HT-29 (cell line): ENCODE measurements at places on chromosomes 5 and 9.

DNA sequence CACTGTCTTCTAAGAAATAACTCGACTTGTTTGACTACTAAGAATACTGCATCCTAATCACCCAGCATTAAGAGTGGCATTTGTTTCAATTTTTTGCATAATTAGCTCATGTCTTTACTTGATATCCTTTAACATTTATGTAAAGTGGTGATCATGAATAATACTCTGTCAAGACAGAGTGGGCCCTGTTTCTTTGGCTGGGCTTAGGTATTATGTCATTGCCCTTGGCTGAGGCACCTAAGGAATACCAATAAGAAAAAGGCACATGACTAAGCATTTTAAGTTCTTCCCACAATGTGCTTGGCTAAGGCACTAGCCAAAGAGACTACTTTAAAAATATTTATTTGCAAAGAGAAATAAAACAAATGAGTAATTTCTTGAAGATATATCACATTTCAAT lies 308.1 kb downstream of the CTNND2 start:
- no peak for DNase-seq

GRCh38 chr5:151469386-151469785 lies 22.0 kb downstream of the SLC36A1 start:
- DNase-seq = no peak

DNA sequence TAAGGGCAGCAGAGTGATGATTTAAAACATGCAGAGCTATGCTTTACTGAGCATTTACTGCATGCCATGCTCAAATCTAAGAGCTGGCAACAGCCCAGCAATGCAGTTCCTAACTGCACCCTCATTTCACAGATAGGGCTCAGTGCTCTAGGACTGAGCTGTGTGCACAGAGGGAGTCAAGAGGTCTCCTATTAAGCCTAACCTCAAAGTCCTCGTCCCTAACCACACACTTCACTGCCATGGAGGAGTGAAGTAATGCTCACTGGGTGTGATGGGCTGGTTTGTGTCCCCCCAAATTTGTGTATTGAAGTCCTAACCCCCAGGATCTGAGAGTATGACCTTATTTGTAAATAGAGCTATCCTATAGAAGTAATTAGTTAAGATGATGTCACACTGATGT lies 25.9 kb downstream of the BARX1 start:
- DNase-seq = no peak

DNA sequence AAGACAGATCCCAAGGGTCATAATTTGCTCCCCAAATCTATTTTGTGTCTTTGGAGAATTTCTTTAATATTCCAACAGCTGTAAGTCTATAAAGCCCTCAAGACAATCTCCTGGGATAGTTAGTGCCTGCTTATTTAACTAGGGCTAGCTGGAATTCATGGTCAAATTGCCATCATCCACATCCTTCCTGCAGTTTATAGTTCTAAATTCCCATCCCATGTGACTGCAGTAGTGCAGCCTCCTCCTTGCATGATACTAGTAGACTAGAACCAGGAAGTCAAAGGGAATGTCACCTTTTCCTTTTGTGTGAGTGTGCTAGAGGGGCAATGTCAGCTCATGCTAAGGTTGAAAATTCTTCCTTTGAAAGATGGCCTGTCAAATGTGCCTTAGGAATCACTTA lies 214.8 kb upstream of the PIK3R1 start:
- no peak for DNase-seq

GRCh38 chr9:134172198-134173126 lies 8.1 kb upstream of the RNU6ATAC start:
- no peak for DNase-seq

- DNase-seq = no peak
These were observed 47.7 kb downstream of the CERT1 start for GRCh38 chr5:75463726-75464125.

DNA sequence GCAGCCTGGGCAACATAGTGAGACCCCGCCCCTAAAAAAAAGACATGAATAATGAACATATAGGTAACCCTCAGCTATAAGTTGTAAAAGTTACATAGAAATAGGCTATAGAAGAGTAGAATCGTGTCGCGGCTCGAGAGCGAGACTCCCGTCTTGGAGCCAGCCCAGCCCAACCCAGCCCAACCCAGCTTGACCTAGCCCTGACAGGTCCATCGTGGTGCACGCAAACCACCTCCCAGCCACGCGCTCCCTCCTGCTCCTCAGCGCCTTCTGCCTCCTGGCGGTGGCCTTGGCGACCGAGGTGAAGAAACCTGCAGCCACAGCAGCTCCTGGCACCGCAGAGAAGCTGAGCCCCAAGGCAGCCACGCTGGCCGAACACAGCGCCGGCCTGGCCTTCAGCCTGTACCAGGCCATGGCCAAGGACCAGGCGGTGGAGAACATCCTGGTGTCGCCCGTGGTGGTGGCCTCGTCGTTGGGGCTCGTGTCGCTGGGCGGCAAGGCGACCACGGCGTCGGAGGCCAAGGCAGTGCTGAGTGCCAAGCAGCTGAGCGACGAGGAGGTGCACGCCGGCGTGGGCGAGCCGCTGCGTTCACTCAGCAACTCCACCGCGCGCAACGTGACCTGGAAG lies 10.8 kb downstream of the KIF24 start:
- no peak for DNase-seq

- DNase-seq = no peak
These were observed 28.9 kb upstream of the SERINC5 start for GRCh38 chr5:80284720-80285119.

- no peak for DNase-seq
These were observed 115.1 kb downstream of the BAAT start for GRCh38 chr9:101269591-101270283.

DNA sequence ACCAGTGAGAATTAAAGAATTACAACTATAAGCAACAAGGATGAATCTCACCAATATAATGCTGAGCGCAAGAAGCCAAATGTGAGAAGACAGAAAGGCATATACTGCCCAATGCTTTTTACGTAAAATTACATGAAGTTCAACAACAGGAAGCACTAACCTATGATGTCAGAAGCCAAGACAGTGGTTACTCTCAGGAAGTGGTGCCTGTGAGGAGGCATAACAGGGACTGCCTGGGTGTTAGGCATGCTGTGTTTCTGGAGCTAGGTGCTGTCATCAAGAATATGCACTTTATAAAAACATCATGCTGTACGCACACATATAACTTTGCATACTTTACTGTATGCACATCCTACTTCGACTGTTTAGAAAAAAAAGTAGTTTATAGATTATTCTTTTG lies 30.1 kb downstream of the FRMD3 start:
- DNase-seq = no peak

- no peak for DNase-seq
These were observed 218.4 kb downstream of the MED10 start for GRCh38 chr5:6159832-6160430.

GRCh38 chr5:6581559-6582426 lies 51.1 kb downstream of the NSUN2 start:
- DNase-seq = no peak

GRCh38 chr9:105858877-105859276 lies 164.5 kb downstream of the TMEM38B start:
- no peak for DNase-seq

DNA sequence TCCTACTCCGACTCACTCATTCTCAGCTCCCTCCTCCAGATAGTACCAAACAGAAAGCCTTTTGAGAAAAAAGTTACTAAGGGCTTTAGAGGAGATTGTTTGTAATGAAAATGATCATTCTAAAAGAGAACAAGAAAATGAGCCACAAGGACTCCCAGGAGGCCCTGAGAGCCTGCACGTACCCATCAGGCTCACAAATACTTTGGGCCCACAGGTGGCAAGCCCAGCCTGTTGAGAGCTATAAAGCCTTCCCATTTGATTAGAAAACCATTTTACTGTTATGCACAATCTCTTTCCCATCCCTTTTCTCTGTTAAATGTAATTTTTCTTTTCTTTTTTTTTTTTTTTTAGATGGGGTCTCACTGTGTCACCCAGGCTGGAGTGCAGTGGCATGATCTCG lies 136.1 kb downstream of the LHFPL2 start:
- DNase-seq = no peak

GRCh38 chr5:179909224-179909623 lies 1.5 kb upstream of the TBC1D9B start:
- no peak for DNase-seq

DNA sequence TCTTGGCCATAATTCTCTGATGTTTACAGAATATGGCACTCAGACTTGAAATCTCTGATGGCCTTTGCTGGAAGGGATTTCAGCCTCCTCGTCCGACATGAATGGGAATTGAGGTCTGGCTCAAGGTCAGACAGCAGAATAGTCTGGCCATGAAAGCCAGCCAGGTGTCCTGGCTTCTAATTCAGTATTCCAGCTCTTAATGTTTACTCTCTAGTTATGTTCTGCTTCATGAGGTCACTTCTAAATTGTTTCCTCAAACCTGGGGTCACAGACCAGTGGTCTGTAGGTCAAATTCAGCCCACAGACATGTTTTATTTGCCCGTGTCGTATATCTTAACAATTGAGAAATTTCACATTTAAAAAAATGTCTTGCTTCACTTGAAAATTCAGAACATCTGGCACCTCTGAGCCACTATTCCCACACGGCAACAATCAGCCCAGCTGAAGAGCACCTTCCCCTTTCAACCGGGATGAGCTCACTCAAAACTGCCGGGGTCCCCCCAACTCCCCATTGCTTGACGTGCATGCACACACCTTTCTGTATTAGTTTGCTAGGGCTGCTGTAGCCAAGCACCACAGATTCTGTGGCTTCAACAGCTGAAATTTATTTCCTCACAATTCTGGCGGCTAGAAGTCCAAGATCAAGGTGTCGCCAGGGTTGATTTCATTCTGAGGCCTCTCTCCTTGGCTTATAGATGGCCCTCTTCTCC lies 243.5 kb downstream of the ENC1 start:
- DNase-seq = no peak

DNA sequence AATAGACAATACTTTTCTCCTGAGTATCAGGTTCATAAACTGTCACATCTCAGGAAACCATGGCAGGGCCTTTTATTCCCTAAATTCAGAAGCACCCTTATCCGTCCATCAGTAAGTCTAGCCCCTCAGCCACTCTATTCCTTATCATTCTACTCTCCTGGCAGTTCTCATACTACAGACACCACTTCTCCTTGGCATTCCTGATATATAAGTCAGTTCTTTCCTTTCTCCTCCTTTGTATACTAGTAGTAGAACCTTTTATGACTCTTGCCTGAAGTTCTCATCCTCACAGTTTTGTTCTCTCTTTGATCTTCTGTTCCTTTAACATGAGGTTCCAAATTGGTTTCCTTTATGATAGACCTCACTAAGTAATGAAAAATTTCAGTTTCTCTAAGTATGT lies 29.3 kb downstream of the GRAMD2B start:
- no peak for DNase-seq

DNA sequence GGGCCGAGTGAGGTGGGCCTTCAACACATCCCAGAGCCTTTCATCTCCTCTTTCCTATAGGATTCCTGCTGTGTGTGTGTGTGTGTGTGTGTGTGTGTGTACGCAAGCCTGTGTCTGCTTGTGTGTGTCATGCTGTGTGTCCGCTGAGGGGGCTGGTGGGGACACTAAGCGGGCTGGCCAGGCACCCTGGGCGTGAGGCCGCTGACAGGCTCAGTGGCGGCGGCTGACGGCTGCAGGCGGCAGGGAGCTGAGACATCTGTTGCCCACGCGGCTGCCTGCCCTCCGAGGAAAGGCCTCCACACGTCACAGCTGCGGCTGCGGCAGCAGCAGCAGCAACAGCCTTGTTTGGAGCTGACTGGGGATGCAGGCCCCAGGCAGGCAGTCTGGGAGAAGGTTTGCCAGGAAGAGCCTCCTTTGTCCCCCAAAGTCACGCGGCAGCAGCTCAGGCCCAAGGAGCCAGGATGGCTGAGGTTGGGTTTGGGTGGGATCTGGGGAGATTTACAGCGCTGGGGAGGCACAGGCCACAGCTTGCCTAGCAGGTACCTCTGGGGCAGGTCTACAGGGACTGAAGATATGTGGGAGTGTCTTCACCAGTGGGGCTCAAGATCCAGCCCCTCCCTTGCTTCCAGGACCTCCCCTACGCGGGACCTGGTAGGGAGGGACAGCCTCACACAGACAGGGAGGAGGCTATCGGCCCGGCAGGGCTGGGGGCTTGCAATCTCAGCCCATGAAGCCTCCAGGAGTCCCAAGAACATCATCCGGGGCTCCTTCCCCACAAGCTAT lies 1.8 kb downstream of the PDLIM4 start:
- DNase-seq = no peak

DNA sequence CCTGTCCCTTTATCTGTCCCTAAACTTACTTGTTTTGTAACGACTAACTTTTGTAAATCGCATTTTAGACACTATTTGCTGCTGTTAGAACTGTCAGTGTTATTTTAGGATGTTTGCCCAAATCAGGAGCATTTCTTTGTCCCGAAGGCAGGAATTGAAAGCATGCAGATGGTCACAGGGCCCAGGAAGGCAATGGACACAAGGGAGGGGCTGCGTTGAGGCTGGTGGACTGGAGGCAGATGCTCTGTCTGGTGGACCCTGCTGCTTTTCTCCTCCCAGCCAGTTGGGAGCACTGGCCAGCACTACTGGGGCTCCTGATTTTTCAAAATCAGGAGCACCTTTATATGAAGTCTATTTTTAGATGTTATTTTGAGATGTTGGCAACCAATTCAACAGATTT lies 31.7 kb downstream of the DOCK2 start:
- no peak for DNase-seq

DNA sequence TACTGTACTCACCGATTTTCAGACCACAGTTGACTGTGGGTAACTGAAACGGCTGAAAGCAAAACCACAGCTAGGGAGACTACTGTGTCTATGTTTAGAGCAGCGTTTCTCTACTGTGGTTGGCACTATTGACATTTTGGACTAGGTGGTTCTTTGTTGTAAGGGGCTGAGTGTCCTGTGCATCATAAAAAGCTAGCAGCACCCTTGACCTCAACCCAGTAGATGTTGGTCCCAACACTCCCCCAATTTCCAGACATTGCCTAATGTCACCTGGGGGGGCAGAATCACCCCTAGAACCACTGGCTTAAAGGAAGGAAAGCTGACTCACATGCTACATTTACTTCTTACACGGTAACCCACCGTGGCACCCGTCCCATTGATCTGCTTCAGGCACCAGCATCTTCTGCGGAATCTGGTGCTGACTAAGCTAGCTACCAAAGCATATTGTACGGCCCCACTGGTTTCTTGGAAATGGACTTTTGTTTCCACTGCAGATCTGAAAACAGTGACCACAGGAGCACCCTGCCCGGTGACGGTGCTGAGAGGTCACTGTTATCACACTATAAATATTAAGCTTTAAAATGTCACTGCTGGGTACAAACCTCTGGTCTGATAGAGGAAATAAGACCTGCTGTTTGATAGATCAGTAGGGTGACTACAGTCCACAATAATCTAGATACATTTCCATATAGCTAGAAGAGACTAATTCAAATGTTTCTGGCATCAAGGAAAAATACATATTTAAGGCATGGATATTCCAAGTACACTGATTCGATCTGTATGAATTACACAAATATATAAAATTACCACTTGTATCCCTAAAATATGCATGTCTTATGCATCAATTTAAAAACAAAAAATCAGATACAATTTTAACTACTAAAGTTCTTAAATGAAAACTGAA lies 151.4 kb downstream of the HSD17B3 start:
- no peak for DNase-seq

DNA sequence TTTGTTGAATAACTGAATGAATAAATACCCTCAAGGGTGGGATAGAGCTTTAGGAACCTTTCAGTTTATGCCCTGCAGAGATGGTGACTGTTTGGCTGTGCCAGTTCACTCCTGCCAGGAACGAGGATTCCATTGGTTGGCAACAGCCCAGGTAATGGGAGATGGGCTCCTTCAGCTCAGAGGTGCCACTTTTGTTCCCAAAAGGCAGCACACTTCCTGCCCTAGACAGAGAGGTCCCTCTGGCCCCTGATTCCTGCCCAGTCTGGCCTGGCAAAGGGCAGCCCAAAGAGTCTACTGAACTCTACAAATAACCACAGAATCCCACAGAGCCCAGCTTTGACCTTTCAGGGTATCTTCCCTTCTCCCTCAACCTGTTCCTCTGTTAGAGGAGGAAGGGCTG lies 1.6 kb downstream of the C9orf152 start:
- DNase-seq = no peak
